ENCODE measurements at places on chromosomes 5 and 9. TPM values are rescaled to one million over a fixed set of nuclear protein-coding genes. Genes with fewer than 3 reads are reported as not detected.

GRCh38 chr5:127517110-127517479, 345 bp upstream of the PRRC1 start:
- H3K36me3 ChIP-seq = no peaks in the 10 kb centered on the region
- peak overlapping the region; percentile 57 for H3K4me3 ChIP-seq
- peaks cover 10% of the 10 kb centered on the region for H3K27me3 ChIP-seq
- no peaks in the 10 kb centered on the region for H3K4me1 ChIP-seq
- no peak for DNase-seq

DNA sequence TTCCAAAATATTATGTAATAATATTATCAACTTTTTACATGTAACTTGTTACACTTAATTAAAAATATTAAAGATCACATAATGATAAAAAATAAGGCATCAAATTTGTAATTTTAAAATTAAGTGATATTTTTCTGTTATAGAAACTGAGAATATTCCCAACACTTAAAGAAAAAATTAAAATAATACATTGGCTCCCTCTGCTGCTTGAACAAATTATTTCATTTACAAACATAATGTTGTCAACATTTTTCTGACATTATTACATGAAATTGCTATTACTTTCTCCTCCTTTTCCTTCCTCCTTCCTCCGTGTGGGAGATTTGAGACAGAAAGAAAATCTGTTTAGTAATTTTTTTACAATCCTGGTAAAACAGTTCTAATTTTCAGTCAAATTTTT, 42.3 kb downstream of the RNF180 start:
- H3K27me3 ChIP-seq = no peaks in the 10 kb centered on the region
- no peak overlapping the region for H3K4me3 ChIP-seq
- DNase-seq = peak; percentile 50
- peaks cover 7% of the 10 kb centered on the region for H3K4me1 ChIP-seq
- H3K27ac ChIP-seq = no peak overlapping the region

DNA sequence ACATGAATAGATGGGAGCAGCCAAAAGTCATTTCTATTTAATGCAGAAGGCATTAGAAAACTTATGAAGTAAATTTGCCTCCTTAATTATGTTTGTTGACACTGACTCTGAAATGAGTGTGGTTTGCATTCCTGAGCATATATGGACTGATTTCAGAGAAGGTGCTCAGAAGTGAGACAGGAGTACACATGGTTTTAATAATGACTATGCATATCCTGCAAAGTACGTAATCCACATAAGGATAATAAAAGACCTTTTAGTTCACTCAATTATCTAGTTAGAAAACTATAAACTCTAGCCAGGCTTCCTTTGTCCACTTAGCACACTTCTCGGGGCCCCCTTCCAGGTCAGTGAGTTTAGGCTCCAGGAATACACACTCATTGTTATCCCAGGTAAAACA, 75.7 kb upstream of the SNX2 start:
- peak; percentile 8 for DNase-seq
- H3K36me3 ChIP-seq = no peaks in the 10 kb centered on the region
- H3K4me1 ChIP-seq = no peaks in the 10 kb centered on the region
- no peak overlapping the region for H3K4me3 ChIP-seq

DNA sequence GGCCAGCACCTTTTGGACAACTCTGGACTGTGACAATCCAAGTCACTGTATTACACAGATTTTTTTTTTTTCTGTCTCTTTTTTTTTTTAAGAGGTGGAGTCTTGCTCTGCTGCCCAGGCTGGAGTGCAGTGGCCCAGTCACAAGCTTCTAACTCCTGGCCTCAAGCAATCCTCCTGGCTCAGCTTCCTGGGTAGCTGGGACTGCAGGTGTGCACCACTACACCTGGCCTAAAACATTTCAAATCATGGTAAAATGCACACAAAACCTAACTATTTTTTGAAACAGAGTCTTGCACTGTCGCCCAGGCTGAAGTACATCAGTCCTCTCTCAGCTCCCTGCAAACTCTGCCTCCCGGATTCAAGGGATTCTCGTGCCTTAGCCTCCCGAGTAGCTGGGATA, 7.2 kb upstream of the N4BP3 start:
- H3K27me3 ChIP-seq = peaks cover 5% of the 10 kb centered on the region
- H3K4me1 ChIP-seq = no peaks in the 10 kb centered on the region
- no peak overlapping the region for H3K4me3 ChIP-seq
- H3K27ac ChIP-seq = no peak overlapping the region

DNA sequence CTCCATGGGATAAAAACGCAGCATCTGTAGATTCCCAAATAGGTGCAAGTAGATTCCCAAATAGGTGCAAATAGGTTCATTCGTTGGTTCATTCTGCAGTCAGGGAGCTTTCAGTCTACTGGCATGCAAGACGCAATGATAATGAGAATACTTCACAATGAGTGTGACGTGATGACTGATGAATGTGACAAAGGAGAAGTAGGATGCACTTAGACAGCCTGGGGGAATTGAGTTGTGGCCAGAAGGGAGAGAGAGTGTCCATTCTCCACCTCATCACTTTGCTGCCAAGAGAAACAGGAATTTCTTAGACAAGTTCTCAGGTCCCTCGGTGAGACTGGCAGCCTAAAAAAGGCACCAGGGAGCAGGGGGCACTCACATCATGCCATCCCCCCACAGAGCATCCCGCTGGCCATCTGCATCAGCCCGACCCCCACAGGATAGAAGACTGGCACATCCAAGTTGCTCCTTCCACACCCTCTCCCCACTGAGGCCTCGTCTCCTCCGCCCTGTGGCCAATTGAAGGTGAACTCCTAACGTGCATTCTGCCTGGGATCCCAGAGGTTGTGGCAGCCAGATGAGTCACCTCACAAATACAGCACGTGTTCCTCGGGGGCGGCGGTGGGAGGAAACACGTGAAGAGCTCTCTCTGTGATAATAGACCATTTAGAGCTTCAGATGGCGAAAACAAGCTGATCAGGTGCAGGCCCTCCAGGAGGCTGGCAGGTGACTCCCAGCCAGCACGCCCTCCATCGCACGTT, 19.9 kb upstream of the KCNIP1 start:
- DNase-seq = peak; percentile 63
- H3K27me3 ChIP-seq = no peaks in the 10 kb centered on the region
- H3K27ac ChIP-seq = no peak overlapping the region
- no peak overlapping the region for H3K4me3 ChIP-seq
- H3K4me1 ChIP-seq = no peaks in the 10 kb centered on the region

- no peaks in the 10 kb centered on the region for H3K36me3 ChIP-seq
- no peak overlapping the region for H3K27ac ChIP-seq
- no peaks in the 10 kb centered on the region for H3K27me3 ChIP-seq
- no peak for DNase-seq
Observed at GRCh38 chr5:37088009-37088408, 161.2 kb downstream of the CPLANE1 start.

DOCK8 gene
- under 0.01 TPM for total RNA-seq

DNA sequence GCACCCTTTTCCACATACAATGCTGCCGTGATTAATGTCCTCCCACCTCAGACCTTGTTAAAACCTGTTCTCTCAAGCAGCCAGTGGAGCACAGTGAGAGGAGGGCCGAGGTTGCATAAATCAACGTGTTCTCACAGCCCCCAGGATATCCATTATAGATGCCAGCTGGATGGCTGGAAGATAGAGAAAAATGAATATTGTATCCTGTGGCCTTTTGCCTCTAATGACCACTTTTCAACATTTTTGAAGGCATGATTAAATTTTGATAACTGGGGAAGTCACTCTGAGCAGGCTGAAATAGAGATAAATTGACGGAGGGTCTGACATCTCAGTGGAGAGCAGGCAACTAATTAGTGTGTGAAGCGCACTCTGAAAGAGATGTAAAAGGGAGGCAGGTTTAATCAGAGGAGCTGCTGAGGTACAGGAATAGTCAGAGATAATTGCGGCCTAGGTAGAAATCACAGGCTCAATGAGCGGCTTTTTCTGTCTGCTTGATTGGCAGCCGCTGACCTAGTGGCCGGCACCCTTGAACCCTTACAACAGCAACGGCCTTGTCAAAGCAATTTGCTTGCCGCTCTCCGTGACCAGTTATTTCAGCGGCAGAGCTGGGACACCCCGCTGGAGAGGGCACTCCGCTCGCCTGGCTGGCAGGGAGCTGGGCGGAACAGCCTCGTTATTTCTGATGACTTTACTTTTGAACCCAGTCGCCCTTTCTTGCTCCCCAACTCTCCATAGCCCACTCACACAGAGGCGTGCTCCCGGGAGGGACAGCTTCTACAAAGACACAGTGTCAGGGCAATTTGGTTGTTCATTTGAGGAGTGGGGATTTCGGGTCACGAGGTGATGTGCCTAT, 560.7 kb downstream of the PSAT1 start:
- no peak overlapping the region for H3K4me3 ChIP-seq
- H3K27ac ChIP-seq = no peak overlapping the region
- no peaks in the 10 kb centered on the region for H3K4me1 ChIP-seq
- H3K36me3 ChIP-seq = no peaks in the 10 kb centered on the region
- DNase-seq = no peak

DNA sequence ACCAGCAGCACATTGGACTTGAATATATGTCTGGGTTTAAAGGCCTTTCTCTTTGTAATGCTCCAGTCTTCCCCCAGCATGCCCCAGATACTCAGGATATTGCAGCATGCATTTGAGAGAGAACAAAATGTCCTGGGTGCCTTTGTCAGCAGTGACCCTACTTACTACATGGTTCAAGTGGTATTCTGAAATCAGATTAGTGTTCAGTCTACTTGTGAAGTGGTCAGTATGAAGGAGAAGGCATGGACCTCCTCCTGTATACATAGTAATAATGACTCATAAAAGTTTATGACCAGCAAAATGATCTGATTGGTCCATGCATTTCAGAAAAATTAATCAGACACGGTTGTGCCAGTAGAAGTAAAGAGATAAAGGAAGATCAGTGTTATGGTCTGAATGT, 25.4 kb downstream of the GPR21 start:
- peaks cover 8% of the 10 kb centered on the region for H3K4me1 ChIP-seq
- no peaks in the 10 kb centered on the region for H3K36me3 ChIP-seq
- peak; percentile 41 for DNase-seq
- no peak overlapping the region for H3K4me3 ChIP-seq
- no peak overlapping the region for H3K27ac ChIP-seq

- H3K4me3 ChIP-seq = no peak overlapping the region
- no peaks in the 10 kb centered on the region for H3K27me3 ChIP-seq
- H3K27ac ChIP-seq = no peak overlapping the region
Observed at GRCh38 chr5:114311968-114312367, 49.9 kb upstream of the KCNN2 start.

GRCh38 chr5:124867137-124867704, 120.8 kb upstream of the ZNF608 start:
- DNase-seq = no peak
- no peaks in the 10 kb centered on the region for H3K36me3 ChIP-seq
- H3K4me3 ChIP-seq = no peak overlapping the region
- no peaks in the 10 kb centered on the region for H3K27me3 ChIP-seq

DNA sequence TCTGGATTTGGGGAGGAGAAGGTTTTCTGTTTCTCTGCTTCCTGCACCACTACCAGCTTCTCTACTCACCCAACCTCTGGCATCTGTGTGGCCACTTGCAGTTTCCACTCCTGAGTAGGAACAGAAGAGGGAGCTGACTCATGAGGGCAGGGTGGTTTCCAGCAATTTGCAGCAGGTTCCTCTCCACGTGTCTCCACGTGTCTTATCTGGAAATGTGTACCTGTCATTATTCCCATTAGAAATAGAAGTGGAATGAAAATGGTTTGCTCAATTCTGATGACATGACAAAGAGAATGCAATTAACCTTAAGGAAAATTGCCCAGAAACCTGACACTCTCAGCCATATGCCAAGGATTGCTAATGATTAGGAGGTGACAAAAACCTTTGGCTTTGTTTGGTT, 33.0 kb downstream of the EGFLAM start:
- H3K4me1 ChIP-seq = no peaks in the 10 kb centered on the region
- no peak for DNase-seq
- H3K36me3 ChIP-seq = no peaks in the 10 kb centered on the region
- peaks cover 3% of the 10 kb centered on the region for H3K27me3 ChIP-seq
- no peak overlapping the region for H3K4me3 ChIP-seq

IL4 gene
- not detected for total RNA-seq

DNA sequence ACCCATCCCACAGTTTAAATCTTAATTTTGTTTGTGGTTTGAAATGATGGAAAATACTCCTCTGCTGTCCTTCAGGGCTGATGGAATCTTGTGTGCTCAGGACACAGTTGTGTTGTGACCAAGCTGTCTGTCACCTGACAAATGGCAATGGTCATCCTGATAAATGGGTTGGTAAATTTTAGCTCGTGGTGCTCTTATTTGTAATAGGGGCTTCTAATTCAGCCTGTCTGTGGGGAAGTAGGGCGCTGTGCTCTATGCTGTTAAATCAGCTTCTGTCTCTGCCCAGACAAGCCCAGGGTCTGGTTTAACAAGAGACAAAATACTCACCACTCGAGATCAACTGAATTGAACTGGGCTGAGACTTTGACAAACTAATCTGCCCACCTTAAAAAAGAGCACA, 4.5 kb downstream of the LRRTM2 start:
- peak; percentile 19 for DNase-seq
- no peak overlapping the region for H3K27ac ChIP-seq
- no peaks in the 10 kb centered on the region for H3K4me1 ChIP-seq
- no peaks in the 10 kb centered on the region for H3K36me3 ChIP-seq
- no peak overlapping the region for H3K4me3 ChIP-seq
- H3K27me3 ChIP-seq = no peaks in the 10 kb centered on the region

HSD17B3 gene
- total RNA-seq = 0.17 TPM

- H3K4me3 ChIP-seq = no peak overlapping the region
- no peaks in the 10 kb centered on the region for H3K4me1 ChIP-seq
- H3K27ac ChIP-seq = no peak overlapping the region
- no peaks in the 10 kb centered on the region for H3K27me3 ChIP-seq
Observed at GRCh38 chr9:37297592-37297991, 124.9 kb upstream of the GRHPR start.

PKD2L2 gene
- total RNA-seq = 0.26 TPM

FAM221B gene
- not detected for total RNA-seq

ACOT12 gene
- 2.0 TPM for total RNA-seq

- H3K27me3 ChIP-seq = no peaks in the 10 kb centered on the region
- H3K4me1 ChIP-seq = no peaks in the 10 kb centered on the region
- no peaks in the 10 kb centered on the region for H3K36me3 ChIP-seq
- H3K4me3 ChIP-seq = peak overlapping the region; percentile 6
Observed at GRCh38 chr5:107501965-107502675, 168.6 kb downstream of the EFNA5 start.

GRCh38 chr5:133332439-133333024, 279.8 kb downstream of the FSTL4 start:
- H3K36me3 ChIP-seq = no peaks in the 10 kb centered on the region
- DNase-seq = no peak
- no peak overlapping the region for H3K27ac ChIP-seq
- H3K27me3 ChIP-seq = no peaks in the 10 kb centered on the region
- no peaks in the 10 kb centered on the region for H3K4me1 ChIP-seq
- no peak overlapping the region for H3K4me3 ChIP-seq

GRCh38 chr9:96875461-96876142, 21.3 kb upstream of the ZNF782 start:
- H3K36me3 ChIP-seq = no peaks in the 10 kb centered on the region
- peak overlapping the region; percentile 27 for H3K4me3 ChIP-seq
- no peaks in the 10 kb centered on the region for H3K4me1 ChIP-seq
- no peak overlapping the region for H3K27ac ChIP-seq
- H3K27me3 ChIP-seq = peaks cover 17% of the 10 kb centered on the region

DNA sequence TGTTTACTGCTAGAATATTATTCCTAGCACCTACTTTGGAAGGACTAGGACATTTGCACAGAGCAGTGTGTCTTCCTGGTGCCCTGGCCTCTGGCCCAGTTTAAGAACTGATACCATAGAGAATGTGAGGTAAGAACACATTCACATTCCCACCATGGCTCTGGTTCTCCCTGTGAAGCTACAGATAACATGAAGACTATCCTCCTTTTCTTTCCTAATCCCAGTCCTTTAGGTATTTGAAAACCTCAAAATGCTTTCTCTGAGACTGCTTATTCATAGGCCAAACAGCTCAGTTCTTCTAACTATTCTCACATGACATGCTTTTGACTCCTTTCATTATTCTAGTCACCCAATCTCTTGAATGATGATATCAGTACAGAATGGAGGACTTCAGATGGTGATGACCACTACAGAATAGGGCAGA, 11.9 kb downstream of the FAM219A start:
- H3K36me3 ChIP-seq = no peaks in the 10 kb centered on the region
- no peak overlapping the region for H3K27ac ChIP-seq
- no peaks in the 10 kb centered on the region for H3K27me3 ChIP-seq
- H3K4me3 ChIP-seq = no peak overlapping the region
